ENCODE measurements at places on chromosomes 6 and 20. TPM values are rescaled to one million over a fixed set of nuclear protein-coding genes. Genes with fewer than 3 reads are reported as not detected.

Gene GSTA3
- total RNA-seq, result not detected

Gene SMLR1
- 0.29 TPM for total RNA-seq

Gene LRRC73
- 1.6 TPM for total RNA-seq

Gene HAO1
- total RNA-seq, result not detected

Gene FLRT3
- 57.6 TPM for total RNA-seq

Gene KCNK15
- 0.23 TPM for total RNA-seq

Gene FAM209A
- total RNA-seq, result not detected

Gene RHAG
- total RNA-seq, result 6.7 TPM

Gene SPATA2
- 4.7 TPM for total RNA-seq

Gene COL12A1
- 261 TPM for total RNA-seq

Gene CCN6
- total RNA-seq, result 1.1 TPM

Gene PPP1R14C
- total RNA-seq, result 17.6 TPM

Gene ANGPT4
- total RNA-seq, result 0.12 TPM

Gene LY86
- 4.1 TPM for total RNA-seq

Gene STX11
- total RNA-seq, result 6.8 TPM

Gene HS3ST5
- 0.41 TPM for total RNA-seq

Gene HCRTR2
- 0.76 TPM for total RNA-seq

Gene ZNF334
- 13.5 TPM for total RNA-seq

Gene DLK2
- 1.3 TPM for total RNA-seq

Gene ERVFRD-1
- not detected for total RNA-seq

Gene DXO
- 20.1 TPM for total RNA-seq

Gene RAET1L
- not detected for total RNA-seq

Gene HLA-DPB1
- total RNA-seq, result 26.6 TPM

Gene FAM135A
- total RNA-seq, result 52.7 TPM

Gene FAM217A
- 0.29 TPM for total RNA-seq

Gene PXT1
- not detected for total RNA-seq

Gene ARFGEF3
- 8.1 TPM for total RNA-seq

Gene DUSP15
- total RNA-seq, result 18.0 TPM

Gene ANKRD6
- 22.6 TPM for total RNA-seq

Gene MCCD1
- total RNA-seq, result 9.8 TPM
